ENCODE measurements at places on chromosomes 16 and 17.

DNA sequence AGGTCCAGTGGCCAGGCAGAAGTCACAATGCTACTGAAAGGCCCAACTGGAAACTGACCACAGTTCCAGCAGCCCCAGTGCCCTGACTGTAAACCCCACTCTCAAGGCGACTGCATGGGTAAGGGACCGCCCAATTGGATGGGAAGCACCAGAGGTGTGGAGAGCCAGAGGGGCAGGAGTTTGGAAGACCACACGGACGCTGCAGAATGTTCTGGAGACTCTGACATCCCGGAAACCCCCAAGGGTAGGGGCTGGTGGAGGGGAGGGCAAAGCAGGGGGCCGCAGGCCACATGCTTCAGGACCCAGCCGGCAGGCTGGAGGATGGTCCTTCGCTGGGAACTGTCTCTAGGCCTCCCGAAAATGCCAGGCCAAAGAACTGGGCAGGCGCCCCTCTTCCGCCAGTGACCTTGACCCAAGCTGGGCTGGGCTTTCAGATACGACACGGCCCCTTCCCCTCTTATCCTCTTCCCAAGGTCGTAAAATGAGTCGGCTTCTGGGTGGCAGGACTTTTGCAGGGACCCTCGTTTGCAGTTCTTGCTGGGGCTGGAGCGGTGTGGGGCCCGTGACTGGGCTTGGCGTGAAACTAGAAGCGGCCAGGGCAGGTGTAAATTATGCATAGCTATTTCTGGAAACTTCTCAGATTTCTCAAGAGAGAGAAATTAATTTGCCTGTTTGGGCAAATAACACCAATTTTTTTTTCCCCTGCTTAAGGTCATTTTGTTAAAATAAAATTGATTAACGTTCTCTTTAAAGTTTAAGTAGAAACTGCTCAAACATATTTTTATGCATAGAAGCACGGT is 110.2 kb downstream of the C16orf78 start:
- DNase-seq = no peak

DNA sequence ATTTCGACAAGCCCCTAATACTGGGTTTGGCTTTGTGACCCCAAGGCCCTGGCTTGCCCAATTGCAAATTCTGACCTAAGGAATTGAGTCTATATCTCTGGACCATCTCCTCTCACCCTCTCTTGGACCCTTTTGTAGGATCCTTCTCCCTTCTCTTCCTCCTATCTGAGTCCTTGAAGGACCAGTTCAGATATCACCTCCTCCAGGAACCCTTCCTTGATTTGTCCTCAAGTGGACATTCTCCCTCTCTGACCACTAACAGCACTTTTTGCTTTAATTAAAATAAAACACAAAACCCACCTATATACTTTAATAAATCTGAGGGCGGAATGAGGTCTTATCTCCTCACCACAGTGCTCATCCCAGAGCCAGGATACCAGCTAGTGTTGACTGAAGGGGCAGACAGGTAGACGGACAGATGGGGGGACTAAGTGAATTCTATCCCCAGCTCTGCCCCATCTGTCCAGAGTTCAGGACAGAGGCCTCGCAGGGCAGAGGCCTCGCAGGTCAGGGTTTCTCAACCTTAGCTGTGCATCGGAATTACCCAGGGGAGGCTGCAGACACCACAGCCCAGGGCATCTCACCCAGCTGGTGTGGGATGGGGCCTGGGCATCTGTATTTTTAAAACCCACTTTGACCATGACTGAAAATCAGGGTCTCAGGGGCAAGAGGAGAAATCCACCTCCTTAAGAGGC is 9.1 kb downstream of the PLCD3 start:
- DNase-seq = no peak

DNA sequence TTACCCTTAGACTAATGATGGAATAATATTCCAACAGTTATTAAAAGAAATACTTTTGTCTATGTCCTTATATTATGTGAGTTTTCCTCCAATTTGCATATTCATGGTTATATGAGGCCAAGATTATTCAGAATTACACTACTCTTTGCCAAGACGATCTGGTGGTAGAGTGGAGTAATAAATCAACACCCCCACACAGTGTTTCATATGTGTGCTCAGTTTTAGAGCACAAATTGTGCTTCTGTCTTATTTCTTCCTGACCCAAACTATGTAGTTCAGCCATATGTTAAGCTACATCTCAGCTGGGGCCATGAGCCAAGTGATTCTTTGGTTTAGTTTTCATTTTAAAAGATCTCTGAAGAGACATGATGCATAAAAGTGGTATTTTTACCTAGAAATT is 26.9 kb upstream of the PPM1E start:
- DNase-seq = no peak

GRCh38 chr17:22669721-22670120 is 977.4 kb downstream of the KCNJ18 start:
- DNase-seq = no peak

GRCh38 chr17:16131593-16131992 is 83.7 kb downstream of the NCOR1 start:
- no peak for DNase-seq

- DNase-seq = no peak
These were observed 76.8 kb downstream of the CCDC182 start for GRCh38 chr17:57668332-57668731.

DNA sequence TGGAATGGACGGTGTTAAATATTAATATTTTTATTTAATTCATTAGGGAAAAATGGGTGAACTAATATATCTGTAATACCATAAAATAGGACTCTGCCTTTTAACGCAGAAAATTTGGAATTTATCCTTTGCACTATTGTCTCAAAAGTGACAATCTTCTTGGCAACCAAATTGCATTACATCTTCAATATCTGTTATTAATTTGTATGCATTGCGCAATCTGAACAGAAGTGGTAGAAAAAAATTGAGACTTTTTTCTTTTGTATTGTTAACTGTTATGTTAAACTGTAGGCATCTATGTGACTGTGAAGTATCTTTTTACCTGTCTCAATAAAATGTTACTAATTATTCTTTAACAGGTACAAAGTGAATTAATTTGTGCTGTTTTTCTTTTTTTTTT is 55.6 kb downstream of the PPM1E start:
- DNase-seq = no peak

GRCh38 chr16:11497851-11498289 is 88.8 kb downstream of the LITAF start:
- DNase-seq = no peak

GRCh38 chr17:41655611-41656111 is 31.3 kb upstream of the KRT17 start:
- DNase-seq = no peak

DNA sequence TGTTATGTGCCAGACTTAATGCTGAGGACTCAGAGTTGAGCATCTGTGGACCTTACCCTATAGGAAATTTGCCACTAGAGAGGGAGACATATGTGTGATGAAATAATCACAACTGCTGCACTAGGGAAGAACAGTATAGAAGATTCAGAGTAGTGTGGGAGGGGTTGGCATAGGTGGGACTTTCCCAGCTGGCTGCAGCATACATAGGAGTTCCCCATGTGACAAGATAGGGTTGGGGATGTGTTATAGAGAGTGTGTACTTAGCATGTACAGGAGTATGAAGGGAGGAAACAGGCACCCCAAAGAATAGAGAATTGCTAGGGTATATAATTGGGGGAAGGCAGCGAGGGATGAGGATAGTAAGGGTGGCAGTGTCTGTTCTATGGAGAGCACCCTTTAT is 2.9 kb downstream of the NUP93 start:
- DNase-seq = no peak

DNA sequence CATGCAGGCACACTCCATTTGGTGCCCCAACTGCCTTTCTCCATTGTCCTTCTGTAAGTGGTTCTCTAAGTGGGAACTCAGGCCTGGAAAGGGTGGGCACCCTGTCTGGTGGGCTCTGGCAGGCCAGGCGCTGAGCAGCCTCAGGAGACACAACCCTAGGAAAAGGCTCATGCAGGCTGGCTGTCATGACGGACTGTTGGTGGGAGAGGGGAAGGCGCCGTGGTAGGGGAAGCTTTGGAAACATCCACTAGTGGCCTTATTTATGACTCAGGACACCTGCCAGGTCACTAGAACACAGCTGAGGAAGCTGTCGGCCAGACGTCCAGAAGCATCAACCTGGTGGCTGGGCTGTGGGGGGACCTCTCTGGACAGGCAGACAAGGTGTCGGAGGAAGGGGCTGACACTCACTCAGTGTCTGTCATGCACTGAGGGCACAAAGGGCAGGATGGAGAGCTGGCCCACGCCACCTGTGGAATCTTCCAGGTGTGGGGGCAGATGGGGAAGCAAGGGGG is 216.0 kb downstream of the SEC14L1 start:
- DNase-seq = peak; percentile 10

DNA sequence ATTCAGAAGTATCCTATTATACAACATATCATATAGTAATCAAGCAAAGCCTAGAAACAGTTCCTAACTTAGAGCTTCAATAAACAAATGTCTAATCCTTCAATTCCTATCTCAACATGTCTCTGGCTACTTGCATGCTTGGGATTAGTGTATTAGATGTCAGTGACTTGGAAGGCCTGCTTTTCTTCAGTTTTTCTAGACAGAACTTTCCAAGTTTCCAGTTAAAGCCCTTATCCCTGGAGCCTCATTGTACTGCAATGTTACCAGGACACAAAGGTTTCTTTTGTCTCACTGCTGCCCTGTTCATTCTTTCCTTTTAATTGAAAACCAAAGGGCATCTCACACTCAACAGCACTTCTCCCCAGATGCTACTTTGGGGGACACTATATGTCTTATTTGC is 16.5 kb downstream of the PSME3IP1 start:
- no peak for DNase-seq

DNA sequence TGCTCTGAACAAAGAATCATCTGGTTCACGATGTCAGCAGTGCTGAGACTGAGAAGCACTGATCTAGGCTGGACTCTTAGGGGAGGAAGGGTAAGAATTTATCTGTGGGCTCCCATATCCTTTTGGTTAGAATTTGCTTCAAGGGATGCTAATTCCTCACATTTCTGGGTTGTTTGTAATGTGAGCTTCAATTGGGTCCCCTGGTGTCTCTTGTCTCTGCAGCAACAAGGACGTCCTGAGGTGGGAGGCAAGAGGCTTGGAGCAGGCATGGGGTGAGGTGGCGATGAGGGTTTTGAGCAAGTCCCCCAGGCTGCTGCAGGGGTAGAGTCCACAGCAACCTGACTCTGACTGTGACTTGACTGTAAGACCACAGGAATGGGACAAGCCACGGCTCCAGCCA is 213.8 kb upstream of the NLRP1 start:
- no peak for DNase-seq

GRCh38 chr17:8142158-8142886 is 9.9 kb downstream of the PER1 start:
- no peak for DNase-seq

DNA sequence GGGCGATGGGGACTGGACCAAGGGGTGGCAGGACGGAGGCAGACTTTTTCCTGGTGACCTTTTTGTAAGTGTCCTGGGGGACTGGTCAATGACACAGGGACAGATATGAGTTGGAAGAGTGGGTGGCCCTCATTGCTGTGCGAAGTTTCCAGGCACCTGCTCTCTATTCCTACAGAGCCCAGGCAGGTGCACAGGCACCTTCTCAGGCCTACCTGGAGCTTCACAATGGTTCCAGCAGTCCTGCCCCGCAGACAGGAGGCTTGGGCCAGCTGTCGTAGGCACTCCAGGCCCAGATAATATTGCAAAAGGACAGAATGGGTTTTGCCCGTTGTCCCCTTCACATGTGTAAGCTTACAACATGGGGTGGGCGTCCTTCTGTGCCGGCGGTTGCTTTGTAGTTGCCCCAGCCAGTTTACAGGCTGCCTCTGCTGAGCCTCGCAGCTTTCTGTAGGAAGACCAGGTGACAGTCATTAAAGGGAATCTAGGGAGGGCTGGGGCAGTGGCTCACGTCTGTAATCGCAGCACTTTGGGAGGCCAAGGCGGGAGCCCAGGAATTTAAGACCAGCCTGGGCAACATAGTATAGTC is 84.3 kb downstream of the ARHGAP23 start:
- DNase-seq = peak; percentile 5

GRCh38 chr17:178292-179065 is 3.0 kb downstream of the DOC2B start:
- no peak for DNase-seq

DNA sequence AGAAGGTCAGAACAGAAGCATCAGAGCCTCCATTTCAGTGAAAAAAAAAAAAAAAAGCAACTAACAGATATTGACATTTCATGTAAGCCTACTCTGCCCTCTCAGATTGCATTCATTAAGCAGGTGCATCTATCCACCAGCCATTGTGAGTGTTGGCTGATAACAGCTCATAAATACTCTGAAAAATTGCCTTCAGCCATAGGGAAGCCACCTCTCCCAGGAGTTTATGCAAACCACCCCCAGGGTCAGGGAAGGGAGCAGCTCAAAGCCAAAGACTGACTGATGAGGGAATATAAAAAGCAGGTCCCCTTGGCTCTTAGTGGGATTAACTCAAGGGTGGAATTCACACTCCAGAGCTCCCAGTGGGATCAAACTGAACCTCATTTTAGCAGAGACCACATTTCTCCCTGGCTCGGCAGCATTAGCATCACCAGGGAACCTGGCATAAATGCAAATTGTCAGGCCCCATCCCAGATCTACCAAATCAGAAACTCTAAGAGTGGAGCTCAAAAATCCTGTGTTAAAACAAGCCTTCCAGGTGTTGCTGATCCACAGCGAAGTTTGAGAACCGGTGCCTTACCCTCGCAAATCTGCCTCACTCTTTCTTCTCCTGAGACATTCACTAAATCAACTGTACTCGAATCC is 14.2 kb downstream of the APOH start:
- DNase-seq = peak; percentile 97

- DNase-seq = no peak
These were observed 21.8 kb upstream of the CACNG4 start for GRCh38 chr17:66942451-66943264.

DNA sequence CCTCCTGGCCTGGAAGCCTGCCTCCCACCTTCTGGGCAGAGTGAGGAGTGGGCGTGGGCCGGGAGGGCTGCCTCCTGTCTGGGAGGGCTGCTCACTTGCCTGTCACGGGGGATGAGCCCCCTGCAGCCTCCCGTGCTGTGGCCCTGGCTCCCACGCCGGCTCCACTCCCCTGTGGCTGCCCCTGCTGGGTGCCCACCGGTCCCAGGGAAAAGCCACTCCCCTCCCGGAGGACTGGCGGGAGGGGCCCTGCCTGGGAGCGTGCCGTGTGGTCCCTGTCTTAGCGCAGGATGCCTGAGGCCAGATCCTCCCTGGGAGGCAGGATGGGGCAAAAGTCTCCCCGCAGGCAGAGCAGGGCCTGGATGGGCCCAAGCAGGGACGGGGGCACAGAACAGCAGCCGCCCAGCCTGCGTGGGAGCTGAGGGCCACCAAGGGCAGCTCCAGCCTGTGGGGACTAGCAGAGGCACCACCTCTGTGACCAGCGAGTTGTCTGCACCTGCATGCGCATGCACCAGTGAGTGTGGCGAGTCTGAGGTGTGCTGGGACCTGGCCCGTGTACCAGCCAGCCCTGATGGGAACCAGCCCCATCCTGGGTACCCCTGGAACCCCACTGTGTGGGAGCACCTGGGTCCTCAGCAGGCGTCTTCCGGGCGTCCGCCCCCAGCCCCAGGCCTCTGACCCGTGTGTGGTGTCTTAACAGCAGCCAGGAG is 339.9 kb downstream of the SEC14L1 start:
- DNase-seq = no peak

DNA sequence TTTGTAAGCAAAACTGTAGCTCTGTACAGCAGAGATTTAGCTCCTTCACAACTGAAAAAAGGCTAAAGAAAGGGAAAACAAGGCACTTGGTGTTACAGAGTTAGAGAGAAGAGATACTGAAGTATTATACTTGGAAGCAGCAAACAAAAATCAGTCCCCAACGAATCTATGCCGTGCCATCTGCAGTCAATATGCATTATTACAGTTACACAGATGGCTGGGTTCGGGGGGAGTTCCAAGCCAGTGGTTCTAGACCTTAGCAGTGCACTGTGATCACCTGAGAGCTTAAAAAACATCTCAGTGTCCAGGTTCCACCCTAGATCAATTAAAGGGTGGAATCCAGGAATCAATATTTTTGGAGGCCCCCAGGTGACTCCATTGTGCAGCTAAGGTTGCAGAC is 489.9 kb downstream of the SHISA9 start:
- DNase-seq = no peak

Data from NCI-H146 (cell line).